ENCODE measurements at places on chromosomes 1 and 21.
A peak's percentile ranks its signal among the peaks of the same experiment; 100 is the strongest.

GRCh38 chr1:19564366-19564765 lies 79.0 kb upstream of the CAPZB start:
- DNase-seq: no peak

- DNase-seq: peak; percentile 96
Observed at GRCh38 chr1:31689854-31690253, 14.0 kb downstream of the COL16A1 start.

DNA sequence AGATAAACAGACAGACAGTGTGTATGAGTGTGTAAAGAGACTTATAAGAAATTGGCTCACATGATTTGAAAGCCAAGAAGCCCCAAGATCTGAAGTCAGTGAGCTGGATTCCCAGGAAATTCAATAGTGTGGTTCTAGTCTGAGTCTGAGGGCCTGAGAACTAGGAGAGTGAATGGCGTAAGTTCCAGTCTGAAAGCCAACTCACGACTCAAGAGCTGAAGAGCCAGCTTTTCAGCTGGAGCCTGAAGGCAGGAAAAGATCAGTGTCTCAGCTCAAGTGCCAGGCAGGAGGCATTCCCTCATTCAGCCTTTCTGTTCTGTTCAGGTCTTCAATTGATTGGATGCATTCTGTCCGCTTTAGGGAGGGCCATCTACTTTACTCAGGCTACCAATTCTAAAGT lies 257.2 kb downstream of the PLPP3 start:
- DNase-seq: no peak

GRCh38 chr1:118123116-118123839 lies 61.8 kb downstream of the SPAG17 start:
- DNase-seq: no peak

GRCh38 chr21:33171616-33172169 lies 58.0 kb upstream of the IFNAR2 start:
- DNase-seq: no peak

GRCh38 chr21:45945868-45946210 lies 35.7 kb upstream of the COL6A1 start:
- no peak for DNase-seq

GRCh38 chr1:24388331-24388885 lies 25.2 kb downstream of the STPG1 start:
- no peak for DNase-seq

- DNase-seq: no peak
Observed at GRCh38 chr1:37288900-37289299, 185.5 kb upstream of the ZC3H12A start.

- no peak for DNase-seq
Observed at GRCh38 chr1:207711285-207711684, 40.6 kb upstream of the CD46 start.

GRCh38 chr1:85465099-85465785 lies at the start of gene DDAH1:
DDAH1 (minus strand) TSS chr1:85465159; CDS start chr1:85465045, 114 bp downstream.
- DNase-seq: peak; percentile 88

- DNase-seq: peak; percentile 60
Observed at GRCh38 chr1:186094172-186094571, 280.9 kb downstream of the TPR start.

DNA sequence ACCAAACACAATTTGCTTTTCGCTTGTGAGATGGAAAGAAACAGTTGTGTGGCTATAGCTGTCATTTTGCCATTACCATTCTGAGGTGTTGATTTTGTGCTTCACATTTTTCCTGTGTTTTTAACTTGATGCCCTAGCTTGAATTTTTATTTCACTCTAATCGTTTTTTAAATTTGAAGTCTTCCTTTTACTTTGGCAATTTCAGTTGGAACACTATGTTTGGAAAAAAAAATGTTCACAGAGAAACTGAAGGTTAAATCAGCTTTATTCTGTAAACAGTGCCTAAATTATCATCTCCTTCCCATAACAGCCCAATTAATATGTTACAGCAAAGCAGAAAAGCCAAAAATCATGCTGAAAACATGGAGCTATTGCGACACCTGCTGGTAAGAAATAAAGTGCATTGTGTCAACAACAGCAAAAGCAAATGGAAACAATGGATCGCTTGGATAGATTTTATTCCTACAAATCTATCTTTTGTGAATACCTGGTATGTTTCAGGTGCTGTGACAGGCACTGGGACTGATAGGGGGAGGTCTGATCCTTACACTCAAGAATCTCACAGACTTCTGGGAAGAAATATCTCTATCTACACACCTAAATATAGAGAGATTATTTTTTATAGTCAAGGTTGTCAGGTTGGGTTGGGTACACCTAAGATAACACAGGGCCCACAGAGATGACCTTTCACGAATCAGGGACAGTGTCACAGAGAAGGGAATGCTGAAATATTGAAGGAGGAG lies 16.2 kb upstream of the ERICH3 start:
- peak; percentile 59 for DNase-seq

GRCh38 chr1:40985875-40986274 lies 6.4 kb downstream of the CTPS1 start:
- no peak for DNase-seq

DNA sequence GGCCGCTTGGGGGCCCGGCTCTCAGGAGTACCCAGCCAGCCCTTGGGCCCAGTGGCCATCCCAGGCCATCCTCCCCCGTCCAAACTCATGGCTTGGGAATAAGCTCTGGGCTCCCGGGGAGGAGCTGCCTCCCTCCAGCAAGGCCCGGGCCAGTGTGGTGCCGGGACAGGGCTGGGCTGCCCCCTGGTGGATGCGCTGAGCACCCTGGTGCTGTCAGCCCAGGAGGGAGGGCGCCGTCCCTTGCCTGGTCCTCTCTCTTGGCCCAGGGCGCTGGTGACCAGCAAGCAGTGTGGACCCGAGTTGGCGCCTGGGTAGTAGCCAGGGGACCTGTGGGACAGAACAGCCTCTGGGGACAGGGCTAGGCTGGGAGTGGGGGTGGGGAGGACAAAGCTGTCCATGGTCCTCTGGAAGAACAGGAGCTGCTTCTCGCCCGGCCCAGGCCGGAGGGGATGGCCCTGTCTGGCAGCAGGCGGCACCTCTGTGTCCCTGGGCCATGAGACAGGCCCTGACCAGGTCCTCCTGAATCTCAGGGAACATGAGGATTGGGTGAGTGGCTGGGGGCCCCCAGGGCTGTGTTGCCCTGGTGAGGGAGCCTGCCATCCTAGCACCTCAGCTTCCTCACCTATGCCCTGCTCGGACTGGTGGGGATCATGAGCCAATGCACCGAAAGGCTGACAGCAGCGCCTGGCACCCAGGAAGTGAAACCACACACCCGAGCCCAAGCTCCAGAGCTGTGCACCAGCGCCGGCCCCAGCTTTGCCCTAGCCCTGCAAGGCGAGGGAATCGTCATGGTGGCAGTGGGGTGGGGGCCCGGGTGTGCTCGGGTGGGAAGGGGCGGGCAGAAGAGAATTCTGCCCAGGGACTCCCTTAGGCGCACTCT lies 9.4 kb downstream of the MORN1 start:
- DNase-seq: peak; percentile 81

DNA sequence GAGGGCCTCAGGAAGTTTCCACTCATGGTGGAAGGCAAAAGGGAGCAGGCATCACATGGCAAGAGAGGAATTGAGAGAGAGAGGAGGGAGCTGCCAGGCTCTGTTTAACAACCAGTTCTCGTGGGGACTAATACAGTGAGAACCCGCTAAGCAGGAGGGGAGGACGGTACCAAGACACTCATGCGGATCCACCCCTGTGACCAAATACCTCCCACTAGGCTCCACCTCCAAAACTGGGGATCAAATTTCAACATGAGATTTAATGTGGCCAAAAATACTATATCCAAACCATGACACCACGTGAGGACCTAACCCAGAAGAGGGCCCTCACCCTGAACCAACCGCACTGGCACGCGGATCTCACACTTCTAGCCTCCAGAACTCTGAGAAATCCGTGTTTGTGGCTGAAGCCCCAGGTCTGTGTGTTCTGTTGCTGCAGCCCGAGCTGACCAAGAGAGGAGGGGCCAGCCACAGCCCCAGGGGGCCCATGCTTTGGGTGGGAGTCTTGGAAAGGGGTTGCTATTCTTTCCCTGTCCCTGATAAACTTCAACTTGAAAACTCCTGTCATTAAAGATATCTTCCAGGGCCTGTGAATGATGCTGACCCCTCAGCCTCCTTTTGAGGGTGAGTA lies 32.0 kb downstream of the TRIM67 start:
- DNase-seq: no peak

- no peak for DNase-seq
Observed at GRCh38 chr1:202585590-202585933, 124.7 kb downstream of the SYT2 start.

DNA sequence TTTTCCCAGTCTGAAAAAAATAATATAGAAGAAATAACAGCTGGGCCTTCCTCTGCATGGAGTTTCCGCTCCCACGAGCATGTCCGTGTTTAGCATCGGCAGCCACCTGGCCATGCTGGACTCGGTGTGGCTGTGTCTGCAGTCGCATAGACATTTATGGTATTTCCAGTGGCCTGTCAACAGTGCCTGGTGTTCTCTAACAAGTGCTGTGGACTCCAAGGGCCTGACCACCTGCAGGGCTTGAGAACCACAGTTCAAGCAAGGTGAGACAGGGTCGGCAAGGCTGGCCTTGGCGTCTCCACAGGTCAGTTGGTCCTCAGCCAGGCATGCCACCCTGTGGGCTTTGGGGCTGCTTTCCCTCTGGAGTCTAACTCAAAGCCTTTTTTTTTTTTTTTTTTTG lies 124.8 kb downstream of the PGBD5 start:
- DNase-seq: no peak

GRCh38 chr1:70429219-70429618 lies 18.2 kb downstream of the CTH start:
- DNase-seq: no peak

GRCh38 chr21:29449306-29449950 lies 150.7 kb downstream of the BACH1 start:
- no peak for DNase-seq

- DNase-seq: no peak
Observed at GRCh38 chr1:109484519-109484975, 842 bp downstream of the ATXN7L2 start.

- DNase-seq: no peak
Observed at GRCh38 chr1:5911871-5912271, 80.4 kb downstream of the NPHP4 start.

GRCh38 chr21:31520561-31521098 lies 138.9 kb upstream of the SOD1 start:
- no peak for DNase-seq

GRCh38 chr1:30084909-30085571 lies 638.3 kb downstream of the MATN1 start:
- no peak for DNase-seq

- no peak for DNase-seq
Observed at GRCh38 chr1:221625026-221625425, 116.9 kb downstream of the DUSP10 start.

DNA sequence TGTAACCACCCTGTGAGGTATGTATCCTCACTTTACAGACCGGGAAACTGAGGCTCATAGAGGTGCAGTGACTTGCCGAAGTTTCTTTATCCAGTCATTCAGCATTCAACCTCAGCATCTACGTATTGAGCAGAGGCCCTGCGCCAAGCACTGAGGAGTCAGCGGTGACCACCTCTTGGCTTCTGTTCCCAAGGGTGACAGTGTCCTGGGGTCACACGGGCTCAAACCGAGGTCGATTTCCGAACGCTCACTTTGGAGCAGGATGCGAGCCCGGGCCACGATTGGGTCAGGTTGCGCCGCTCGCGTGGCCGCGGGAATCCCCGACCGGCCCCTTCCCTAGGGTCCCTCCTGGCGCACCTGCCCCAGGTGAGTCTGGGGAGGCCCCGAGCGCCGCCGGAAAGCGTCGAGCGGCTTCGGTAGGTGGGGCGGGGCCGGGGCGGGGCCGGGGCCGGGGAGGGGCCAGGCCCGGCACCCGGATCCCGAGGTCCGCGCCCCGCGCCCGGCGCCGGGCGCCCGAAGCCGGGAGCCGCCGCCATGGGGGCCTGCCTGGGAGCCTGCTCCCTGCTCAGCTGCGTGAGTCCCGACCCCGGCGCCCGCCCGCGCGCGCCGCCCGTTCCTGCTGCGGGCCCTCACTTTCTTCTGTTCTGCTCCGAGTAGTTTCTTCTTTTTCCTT lies at the start of gene SERINC2:
SERINC2 (plus strand) TSS at position 482 of the 673 bp plus-strand sequence; CDS start at position 535, 53 bp downstream.
- peak; percentile 41 for DNase-seq

GRCh38 chr21:44926331-44927101 lies 5.8 kb upstream of the ITGB2 start:
- DNase-seq: peak; percentile 70

DNA sequence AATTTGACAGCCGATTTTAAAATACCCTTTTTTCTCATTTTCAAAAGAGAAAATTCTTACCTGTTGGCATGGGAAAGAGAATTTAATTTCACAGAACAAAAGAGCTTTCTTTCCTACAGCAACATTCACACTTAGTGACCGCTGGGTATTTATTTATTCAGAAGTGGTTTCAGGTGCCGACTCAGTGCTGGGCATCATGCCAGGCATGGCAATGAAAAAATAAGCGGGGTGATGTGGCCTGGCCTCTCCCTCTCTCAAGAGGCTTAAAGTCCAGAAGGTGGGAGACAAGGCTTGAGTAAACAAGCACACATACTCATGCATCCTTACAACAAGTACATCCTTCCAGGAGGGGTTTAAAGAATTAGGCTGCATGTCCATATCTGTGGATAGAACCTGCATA lies 4.1 kb upstream of the PCP4 start:
- peak; percentile 83 for DNase-seq

- no peak for DNase-seq
Observed at GRCh38 chr1:89974256-89974655, 20.7 kb upstream of the ZNF326 start.

- DNase-seq: no peak
Observed at GRCh38 chr1:18126616-18127015, 19.0 kb downstream of the IGSF21 start.

- DNase-seq: peak; percentile 66
Observed at GRCh38 chr1:114015075-114015474, 35.8 kb downstream of the OLFML3 start.

GRCh38 chr21:43865540-43866259 lies 677 bp downstream of the AGPAT3 start:
- peak; percentile 67 for DNase-seq

- DNase-seq: peak; percentile 67
Observed at GRCh38 chr1:15218287-15219279, 28.4 kb upstream of the FHAD1 start.

DNA sequence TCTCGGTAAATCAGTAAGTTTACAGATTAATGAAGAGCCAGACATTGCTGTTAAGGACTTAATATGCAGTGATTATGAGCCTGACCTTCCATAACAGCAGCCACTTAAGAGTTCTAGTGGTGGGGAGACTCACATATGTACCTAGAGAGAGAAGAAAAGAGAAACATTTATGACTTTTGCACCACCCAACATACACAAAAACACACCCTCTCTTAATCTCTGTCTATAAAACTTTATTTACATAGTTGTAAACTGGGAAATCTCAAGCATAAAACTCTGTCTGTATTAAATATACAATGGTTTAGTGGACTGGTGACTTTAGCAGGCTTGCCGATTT lies 347.4 kb upstream of the ADGRL2 start:
- DNase-seq: no peak

GRCh38 chr1:4101459-4102161 lies 201.5 kb upstream of the C1orf174 start:
- no peak for DNase-seq

GRCh38 chr1:24999906-25000305 lies 69.8 kb upstream of the RUNX3 start:
- DNase-seq: no peak

GRCh38 chr1:224276771-224277487 lies 53.0 kb downstream of the NVL start:
- DNase-seq: no peak
